Stimulated activated CD4-positive, alpha-beta T cell treated with anti-CD3 and anti-CD28 coated beads, Interleukin-15, amount 100 ng/mL, for 48 hours (primary cell): ENCODE measurements at places on chromosomes 4 and X.

DNA sequence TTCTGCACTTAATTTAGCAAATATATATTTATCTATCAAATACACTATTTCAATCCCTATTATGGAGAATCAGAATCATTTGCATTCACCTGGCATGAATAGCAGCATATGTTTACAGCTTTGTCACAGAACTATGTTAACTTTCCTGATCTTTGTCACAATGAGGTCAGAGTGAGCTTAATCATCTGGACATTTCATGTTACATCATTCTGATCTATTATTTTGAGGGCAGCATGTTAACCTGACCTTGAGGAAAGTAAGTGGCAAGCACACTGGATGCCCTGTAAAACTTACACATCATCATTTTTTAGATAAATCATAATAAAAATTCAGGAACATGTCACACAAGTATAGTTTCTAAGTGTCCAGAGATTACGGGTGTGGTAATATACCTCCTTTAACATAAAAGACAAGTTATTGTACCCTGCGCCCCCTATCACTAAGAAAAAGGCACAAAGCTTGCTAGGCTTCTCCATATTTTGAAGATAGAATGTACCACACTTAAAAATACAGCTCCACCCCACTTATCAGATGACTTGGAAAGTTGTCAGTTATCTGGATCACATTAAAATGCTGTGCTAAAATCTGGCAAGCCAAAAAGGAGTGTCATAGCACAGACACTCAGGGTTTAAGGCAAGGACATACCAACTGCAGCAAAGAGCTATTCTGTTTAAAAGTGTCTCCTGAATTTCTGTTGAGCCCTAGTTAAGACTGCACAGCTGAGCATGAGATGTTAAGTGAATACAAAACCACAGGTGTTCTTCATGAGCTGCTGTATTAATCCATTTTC, 182.7 kb upstream of the FAT4 start:
- DNase-seq, result no peak

GRCh38 chr4:180190382-180190781, 2052.8 kb upstream of the TENM3 start:
- DNase-seq, result no peak

DNA sequence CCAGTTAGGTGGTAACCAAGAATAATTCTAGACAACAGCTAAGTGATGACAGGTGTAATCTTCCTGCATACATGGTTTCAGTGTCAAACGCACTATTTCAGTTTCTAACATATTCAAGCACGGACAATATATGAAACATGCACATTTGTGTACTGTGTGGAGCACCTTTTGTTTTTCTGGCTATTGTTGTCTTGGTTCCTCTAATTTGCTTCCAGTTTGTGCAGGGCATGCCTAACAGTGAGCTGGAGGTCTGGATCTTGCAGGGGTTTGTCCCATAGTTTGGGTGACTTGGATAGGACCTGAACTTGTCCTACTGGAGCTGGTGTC, 70.5 kb upstream of the TBC1D9 start:
- DNase-seq, result no peak

GRCh38 chr4:26252349-26253025, 68.3 kb upstream of the RBPJ start:
- DNase-seq, result no peak

DNA sequence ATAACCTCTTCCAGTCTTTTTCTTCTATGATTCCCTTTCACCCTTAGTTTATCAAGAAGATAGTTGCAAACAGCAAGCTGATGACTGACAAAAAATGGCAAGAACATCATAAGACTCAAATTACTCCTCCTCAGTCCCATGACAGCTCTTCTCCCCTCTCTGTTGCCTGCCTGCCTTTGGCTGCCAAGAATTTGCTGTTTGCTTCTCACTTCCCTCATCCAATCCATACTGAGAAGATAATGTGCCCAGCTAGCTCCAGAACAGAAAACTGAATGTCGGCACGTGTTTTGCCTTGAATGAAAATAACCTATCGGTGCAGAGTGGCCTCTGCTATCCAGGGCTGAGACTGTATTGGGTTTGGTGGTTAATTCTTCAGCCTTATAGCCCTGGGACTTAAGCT, 192.1 kb downstream of the PPARGC1A start:
- DNase-seq, result no peak

- DNase-seq, result no peak
Measured at GRCh38 chrX:131764216-131764615, 220.3 kb downstream of the OR13H1 start.

DNA sequence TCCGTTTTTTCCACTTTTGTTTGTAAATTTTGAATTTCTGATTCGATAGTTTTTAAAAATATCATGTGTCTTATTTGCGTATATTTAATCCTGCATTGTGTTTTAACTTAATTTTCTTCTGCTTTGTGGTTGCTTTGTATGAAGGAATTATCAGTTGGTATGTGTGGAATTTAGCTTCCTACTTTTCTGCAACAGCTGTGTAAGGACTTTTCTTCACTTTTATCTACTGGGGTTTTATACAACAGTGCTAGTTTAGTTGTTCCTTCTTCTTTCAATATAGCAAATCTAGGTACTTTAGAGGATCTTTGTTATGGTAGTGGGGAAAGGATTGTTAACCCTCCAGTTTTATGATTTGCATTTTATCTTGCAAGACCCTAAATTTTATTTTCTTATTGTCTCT, 410.3 kb downstream of the CCSER1 start:
- no peak for DNase-seq

DNA sequence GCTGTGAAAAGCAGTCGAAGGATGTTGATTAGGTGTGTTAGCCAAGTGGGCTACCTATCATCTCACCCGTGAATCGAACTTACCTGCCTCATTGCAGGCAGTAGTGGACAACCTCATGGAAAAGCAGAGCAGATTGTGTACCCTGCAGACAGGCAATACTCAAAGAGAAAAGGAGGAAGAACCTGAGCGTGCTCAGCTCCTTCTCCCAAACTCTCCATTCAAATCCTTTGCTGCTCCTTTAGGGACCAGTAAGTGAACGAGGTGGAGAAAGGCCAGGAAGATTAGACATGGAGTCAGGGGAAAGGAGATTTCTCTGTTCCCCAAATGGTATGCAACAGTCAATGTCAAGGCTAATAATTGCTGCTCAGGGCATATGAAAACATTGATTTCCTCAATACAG, 45.2 kb upstream of the ELF2 start:
- no peak for DNase-seq

GRCh38 chrX:132622130-132622529, 133.3 kb upstream of the MBNL3 start:
- peak; percentile 29 for DNase-seq

DNA sequence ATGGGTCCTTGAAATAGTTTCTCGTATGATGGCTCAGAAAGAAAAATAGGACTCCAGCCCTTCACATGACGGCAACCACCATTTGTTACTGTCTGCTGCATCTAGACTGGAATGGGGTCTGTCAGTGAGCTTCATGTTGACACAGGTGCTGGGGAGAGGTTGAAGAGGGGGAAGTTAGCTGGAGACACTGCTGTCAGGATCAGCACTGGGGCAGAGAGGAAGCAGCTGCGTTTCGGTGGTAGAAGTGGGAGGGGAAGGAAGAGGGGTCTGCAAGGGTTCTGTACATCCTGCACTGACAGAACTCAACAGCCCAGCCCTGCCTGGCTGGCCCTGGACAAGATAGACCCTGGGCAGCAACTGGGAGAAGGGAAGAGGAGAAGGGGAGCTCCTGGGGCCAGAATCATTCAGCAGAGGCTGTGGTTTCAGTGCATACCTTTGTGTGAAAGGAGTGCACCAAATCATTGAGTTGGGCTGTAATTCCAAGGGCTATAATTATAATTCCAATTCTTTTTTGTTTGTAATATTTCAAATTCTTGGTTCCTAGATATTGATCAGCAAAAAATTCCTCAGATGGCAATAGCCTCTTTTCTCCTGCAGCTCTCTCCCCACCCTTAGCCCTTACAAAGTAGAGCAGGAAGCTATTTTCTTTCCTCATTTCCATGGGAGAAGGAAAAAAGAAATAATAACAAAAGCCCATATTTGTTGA, 119.4 kb upstream of the C1GALT1C1 start:
- no peak for DNase-seq
